NCI-H2029 treated with DMSO at 0.1 percent for 48 hours (cell line): ENCODE measurements at places on chromosomes 2 and 18.

DNA sequence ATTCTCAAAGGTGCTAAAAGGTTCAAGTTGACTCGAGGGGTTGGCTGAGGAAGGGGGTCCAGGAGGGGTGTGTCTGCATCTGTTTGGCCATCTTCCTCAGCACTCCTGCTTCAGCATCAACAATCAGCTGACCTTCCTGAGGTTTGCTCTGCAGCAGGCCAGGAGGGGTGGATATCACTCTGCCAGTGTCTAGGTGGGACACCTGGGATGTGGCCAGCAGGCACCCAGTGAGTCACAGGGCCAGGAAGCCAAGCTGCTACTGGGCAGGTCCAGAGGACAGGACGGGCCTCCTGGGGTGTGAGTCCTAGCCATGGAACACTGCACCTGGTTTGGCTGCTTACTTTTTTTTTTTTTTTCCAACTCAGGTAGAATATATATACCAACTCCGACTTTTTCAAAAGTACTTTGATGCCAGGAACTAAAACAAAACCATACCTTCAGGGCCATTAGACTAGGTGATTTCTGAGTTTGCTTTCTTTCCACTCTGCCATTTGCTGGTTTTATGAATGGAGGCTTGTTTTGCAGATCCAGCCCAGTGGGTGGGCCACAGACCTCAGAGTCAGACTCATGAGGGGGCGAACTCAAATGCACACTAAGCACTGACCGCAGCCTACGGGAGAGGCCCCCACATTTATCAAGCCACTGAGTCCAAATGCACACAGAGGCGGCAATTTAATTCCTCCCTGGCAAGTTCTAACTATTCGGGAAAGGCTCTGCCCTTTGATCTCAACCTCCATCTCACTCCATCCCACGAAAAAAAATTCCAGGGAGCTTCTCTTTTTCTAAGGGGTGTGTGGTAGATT is 76.0 kb downstream of the UXS1 start:
- DNase-seq: no peak

- no peak for DNase-seq
These were observed 38.8 kb downstream of the ADAM23 start for GRCh38 chr2:206482123-206482522.

- no peak for DNase-seq
These were observed 154.5 kb downstream of the MGAT5 start for GRCh38 chr2:134408386-134408785.

- DNase-seq: no peak
These were observed 104.0 kb downstream of the MCFD2 start for GRCh38 chr2:46811379-46812310.

DNA sequence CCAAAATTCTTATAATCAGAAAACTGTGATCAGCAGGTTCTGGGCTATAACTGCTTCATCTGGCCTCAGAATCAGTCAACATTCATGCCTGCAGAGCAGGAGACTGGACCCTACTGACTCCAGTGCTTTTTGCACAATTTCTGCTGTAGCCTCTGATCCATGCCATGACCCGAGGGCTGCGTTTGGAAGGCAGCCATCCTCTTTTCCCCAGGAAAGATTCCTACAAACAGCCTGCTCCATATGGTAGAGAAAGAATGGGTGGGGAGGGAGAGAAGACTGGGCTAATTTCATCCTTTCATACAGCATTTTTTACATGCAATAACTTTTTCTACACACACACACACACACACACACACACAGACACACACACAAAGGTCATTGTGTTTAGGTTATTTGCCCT is 133.0 kb upstream of the MMADHC start:
- DNase-seq: no peak

DNA sequence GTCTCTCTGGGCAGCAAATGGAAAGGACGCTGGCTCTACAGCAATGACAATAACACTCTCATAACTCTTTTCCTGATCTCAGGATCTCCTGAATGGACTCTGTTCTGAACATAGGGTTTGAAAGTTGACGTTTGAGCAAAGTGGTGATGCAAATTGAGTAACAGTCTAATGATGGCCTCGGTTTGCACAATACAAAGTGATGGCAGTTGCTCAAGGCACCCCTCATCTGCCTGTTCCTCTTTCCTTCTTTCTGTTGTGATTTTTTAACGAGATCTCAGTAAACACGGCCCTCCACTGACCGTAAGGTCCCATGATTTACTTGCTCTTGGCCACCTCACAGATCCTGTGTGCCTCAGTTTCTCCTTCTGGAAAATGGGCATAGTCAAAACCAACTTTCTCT is 303.6 kb downstream of the SLC8A1 start:
- no peak for DNase-seq

DNA sequence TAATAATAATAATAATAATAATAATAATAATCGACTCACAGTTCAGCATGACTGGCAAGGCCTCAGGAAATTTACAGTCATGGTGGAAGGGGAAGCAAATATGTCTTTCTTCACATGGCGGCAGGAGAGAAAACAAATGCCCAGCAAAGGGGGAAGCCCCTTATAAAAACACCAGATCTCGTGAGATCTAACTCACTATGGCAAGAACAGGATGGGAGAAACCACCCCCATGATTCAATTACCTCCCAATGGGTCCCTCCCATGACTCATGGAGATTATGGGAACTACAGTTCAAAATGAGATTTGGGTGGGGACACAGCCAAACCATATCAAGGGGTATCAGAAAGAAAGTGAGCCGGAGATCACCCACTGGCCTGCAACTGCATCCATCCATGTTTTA is 40.5 kb upstream of the PAPOLG start:
- no peak for DNase-seq

GRCh38 chr2:10211844-10212422 is 89.4 kb downstream of the RRM2 start:
- no peak for DNase-seq
